ENCODE measurements at places on chromosomes 6 and 20.
A peak's percentile ranks its signal among the peaks of the same experiment; 100 is the strongest.

GRCh38 chr20:2261046-2261485, 34.7 kb upstream of the TGM3 start:
- no peak for DNase-seq

DNA sequence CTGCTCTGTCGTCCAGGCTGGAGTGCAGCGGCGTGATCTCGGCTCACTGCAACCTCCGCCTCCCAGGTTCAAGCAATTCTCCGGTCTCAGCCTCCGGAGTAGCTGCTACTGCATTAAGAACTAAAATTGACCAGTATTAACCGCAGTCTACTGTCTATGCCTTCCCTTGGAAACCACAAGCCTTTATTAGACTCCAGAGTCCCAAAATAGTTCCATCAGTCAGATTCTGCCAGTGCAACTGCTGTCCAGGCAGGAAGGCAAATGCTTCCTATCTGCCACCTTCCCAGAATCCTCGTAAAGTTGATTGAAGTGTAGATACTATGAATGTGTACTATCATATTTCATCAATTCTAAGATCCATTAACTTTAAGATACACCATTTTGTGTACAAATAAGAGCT, 16.7 kb downstream of the KAT14 start:
- DNase-seq = no peak

DNA sequence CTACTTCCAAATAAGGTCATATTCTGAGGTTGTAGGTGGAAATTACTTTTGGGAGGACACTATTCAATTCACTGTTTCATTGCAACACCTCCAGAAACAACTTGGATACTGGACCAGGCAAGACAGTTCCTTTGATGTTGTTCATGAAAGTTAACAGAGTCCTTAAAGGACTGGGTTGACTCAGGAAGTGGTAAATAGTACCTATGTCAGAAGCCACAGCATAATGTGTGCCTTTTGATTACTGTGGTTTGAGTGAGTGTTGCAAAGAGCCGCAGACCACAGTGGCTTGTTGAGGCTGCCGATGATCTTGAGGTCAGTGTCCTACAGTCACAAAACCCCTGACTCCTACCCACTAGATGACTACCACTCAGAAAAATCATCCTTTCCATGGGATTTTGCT, 10.9 kb downstream of the IL20RA start:
- peak; percentile 58 for DNase-seq

- no peak for DNase-seq
Measured at GRCh38 chr6:126156973-126157372, 170.6 kb downstream of the TRMT11 start.

- no peak for DNase-seq
Measured at GRCh38 chr6:27922949-27923348, 10.8 kb upstream of the OR2B2 start.

DNA sequence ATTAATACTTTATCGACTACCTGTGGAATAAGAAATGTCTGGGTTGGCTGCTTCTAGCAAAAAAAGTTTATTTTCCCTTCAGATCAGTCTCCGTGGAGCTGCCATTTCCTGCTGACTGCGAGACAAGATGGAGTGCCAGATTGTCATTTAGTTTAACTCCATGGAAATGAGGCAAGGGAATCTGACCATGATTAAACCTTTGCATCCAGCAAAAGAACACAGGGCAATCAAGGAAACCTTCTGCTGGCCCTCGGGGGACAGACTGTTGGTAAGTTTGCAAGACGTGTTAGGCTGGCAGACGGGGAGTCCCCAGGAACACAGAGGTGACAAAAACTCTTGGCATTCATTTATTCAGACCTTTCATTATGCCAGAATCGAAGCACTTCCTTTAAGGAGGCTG, 52.2 kb upstream of the SPACA1 start:
- DNase-seq = no peak

GRCh38 chr6:279341-280029, 12.8 kb upstream of the DUSP22 start:
- DNase-seq = no peak

GRCh38 chr20:22241609-22242008, 342.8 kb downstream of the FOXA2 start:
- no peak for DNase-seq

DNA sequence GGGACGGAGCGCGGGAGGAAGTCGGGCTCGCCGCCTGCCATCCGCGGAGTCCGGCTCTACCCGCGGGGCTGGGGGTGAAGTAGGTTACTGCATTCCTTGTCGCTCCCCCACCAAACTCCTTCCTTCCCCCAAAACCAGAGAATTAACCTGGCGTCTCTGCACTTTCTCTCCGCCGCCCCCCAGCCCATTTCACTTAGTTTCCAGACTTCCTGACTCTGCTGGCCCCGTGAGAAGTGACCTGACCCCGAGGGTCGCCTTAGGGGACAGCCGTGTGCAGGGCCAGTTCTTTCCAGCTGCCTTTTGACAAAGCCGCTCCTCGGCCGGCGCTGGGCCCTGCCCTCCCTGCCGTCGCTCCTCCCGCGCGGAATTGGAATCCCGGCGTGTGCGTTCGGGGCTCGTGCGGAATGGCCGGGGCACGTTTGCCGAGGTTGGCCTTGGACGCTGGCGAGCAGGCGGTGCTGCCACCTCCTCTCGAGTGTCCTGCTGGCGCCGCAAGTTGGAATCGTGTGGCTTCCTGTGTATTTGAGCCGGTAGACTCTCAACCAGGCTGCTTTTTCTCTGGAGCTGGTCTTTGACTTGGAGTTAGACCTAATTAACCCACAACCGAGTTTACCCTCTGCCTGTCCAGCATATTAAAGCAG, 650 bp downstream of the DCBLD1 start:
- no peak for DNase-seq

GRCh38 chr6:114304304-114304887, 38.4 kb downstream of the HS3ST5 start:
- DNase-seq = no peak

DNA sequence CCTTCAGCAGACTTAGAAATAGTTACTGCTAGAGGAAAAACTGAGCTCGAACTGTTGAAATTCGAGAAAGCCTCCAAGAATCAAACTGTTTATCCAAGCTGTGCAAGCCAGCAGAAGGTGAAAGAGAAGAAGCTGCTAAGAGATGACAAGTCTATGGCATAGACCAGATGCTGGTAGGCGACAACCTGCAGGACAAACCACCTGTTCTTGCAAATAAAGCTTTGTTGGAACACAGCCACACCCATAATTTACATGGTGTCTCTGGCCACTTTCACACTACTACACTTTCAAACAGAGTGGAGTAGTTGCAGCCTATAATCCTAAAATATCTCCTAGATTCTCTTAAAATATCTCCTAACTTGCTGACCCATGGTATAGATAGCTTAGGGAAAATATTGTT, 33.3 kb downstream of the TNFRSF21 start:
- DNase-seq = no peak

DNA sequence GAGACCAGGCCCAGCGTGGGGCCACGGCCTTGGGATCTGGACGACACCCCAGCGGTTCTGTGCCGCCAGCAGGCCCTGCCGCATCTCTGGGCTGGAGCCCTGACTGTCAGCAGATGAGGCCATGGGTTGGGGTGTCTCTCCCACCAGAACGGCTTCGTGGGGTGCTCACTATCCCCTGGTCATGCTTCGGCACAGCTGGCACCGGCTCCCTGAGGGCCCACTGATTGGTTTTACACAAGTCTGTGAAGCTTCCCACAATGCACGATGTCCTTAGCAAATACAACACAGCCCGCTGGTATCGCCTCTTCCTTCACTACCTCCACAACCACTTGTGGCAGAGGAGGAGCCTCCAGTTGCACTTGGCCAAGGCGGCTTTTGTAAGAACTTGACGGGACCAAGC, 94.3 kb downstream of the THBS2 start:
- DNase-seq = no peak

GRCh38 chr6:14144678-14145113, 27.1 kb downstream of the CD83 start:
- DNase-seq = peak; percentile 72

GRCh38 chr6:14444295-14444972, 326.9 kb downstream of the CD83 start:
- no peak for DNase-seq

GRCh38 chr6:170046791-170047626, 243.9 kb downstream of the DLL1 start:
- DNase-seq = no peak

DNA sequence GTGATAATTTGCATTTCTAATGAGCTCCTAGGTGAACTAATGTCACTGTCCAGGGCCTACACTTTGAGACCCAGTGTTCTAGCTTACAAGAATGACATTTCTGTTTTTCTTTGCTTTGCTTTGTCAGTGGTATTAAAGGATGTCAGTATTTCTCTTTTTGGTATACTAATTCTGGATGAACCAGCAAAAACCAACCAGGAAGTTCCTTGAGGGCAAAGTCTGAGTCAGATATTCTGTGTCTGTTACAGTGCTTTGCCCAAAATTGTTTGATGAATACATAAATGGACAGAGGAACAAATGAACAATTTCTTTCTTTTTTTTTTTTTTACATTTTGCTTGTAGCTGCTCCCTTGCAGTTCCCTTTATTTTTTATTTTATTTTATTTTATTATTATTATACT, 15.4 kb downstream of the COQ3 start:
- DNase-seq = no peak

GRCh38 chr6:16766836-16767745, 5.8 kb upstream of the ATXN1 start:
- no peak for DNase-seq

- DNase-seq = no peak
Measured at GRCh38 chr6:34951731-34952130, 62.7 kb downstream of the ANKS1A start.

GRCh38 chr6:140012150-140012549, 637.7 kb upstream of the CITED2 start:
- DNase-seq = no peak

DNA sequence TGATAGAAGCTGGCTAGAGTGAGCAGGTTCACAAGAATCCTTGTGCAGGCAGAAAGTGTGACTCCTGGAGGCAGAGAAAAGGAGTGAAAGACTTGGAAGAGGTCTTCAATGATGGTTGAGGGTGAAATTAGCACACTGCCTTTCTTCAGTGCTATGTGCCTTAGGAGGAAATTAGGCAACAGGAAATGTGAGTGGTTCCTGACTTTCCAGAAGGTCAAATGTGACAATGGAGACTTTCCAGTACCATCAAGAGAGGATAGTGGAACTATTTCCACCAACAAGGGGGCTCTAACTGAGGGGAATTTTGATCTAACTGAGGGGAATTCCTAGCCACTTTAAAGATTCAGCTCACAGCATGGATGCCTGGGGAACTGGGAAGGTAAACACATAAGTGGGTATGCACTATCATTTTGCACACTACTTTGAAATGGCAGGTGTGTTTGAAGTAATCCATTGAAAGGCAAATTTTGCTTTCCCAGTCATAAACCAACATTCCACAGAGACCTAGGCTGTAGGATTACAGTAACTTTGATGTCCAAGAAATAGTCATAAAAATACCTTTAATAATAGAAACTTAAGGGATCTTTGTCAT, 90.0 kb downstream of the PERP start:
- no peak for DNase-seq

DNA sequence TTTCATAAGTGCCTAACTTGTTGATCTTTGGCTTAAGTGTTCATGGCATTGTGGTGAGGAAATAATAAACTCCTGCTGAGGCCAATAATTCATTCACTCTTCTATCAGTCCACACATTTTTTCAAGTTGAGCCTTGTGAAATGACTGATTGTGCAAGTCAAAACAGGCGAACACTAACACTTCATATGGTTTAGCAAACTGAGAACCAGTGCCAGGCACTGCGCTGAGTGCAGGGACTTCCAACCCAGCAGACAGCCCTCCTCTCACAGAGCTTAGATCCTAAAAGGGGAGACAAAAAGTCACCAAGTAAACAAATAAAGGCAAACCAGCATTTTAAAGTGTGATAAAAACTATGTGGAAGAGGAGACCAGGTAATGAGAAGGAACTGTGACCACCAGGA, 435.0 kb downstream of the PTPRT start:
- no peak for DNase-seq

DNA sequence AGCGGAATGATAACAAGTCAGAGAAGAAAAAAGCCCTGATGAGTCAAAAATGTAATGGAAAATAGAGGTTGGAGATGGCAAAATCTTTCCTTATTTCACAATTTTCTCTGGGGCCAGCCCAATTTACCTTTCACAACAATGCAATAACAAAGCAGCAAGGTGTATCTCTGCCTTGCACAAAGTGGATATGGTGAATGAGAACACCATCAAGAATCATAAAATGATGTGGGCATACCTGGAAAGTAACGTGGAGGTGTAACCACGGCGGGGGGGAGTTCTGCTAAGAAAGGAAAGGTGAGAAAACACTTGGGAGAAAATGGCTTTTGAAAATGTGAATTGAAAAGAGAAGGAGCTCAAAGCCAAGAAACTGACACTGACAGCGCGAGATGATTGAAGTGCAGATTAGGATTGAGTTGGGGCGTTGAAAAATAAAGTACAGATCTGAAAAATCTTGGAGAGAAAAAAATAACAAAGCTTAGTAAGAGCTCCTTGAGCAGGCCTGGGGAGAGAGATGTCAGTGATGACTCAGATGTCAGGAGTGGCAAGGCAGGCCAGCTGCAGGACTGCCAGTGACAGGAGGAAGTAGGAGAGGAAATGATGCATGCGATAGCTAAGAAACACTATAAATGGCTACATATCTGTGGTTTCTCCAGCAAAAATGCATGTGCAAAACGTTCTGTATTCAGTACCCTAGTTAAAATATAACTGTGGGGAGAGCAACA, 26.2 kb downstream of the ARHGAP18 start:
- DNase-seq = peak; percentile 82

- no peak for DNase-seq
Measured at GRCh38 chr6:28433119-28433518, 10.2 kb downstream of the ZSCAN23 start.

GRCh38 chr20:57280221-57280620, 13.8 kb upstream of the BMP7 start:
- no peak for DNase-seq

DNA sequence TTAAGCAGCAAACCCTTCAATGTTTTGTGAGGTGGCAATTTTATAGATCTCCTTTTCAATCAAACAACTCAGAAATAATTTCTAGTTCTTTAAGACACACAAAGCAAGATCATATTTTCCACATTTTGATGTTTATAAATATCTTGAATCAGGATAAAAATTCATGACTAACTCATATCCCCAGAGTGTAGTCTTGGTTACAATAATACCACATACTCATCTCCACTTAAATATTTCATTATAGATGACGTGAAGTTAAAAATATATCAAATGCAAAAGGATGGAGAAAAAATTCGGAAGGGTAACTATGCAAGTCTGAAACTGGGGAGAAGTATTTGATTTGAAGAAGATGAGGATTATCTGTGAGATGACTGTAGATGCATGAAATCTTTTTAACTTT, 59.8 kb upstream of the HIVEP1 start:
- DNase-seq = no peak

- DNase-seq = no peak
Measured at GRCh38 chr6:41964201-41964887, 22.7 kb upstream of the CCND3 start.

- DNase-seq = no peak
Measured at GRCh38 chr6:89978749-89979145, 84.5 kb downstream of the GJA10 start.
